MG63 (cell line): ENCODE measurements at places on chromosomes 7 and 10. TPM values are rescaled to one million over a fixed set of nuclear protein-coding genes. Genes with fewer than 3 reads are reported as not detected.

DNA sequence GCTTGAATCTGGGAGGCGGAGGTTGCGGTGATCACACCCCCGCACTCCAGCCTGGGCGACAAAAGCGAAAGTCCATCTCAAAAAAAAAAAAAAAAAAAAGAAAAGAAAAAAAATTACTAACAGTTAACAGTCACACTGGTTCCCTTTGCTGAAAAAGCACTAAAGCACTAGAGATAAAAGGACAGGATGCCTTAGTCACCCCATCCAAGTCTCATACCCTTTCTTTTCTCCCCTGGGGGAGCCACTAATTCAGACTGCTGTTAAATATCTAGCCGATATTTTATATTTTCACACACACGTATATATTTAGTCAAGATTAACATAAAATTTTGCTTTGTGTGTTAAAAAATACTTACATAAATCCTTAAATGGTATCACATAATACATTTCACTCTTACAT lies 25.2 kb downstream of the BAIAP2L1 start:
- no peak for DNase-seq

- no peak for DNase-seq
These were observed 311.0 kb downstream of the GPAM start for GRCh38 chr10:111872591-111872990.

DNA sequence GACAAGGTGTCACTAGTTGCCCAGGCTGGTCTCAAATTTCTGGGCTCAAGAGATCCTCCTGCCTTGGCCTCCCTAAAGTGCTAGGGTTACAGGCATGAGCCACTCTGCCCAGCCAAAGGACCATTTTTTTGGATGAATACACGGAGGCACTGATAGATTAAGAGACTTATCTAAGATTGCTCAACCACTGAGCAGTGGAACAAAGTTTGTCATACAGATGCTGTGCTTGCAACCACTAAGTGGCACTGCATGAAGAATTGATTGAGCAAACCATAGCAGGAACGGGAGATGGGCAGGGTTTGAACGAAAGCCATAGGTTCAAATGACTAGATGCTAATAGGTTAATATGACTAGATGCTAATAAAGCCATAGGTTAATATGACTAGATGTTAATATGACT lies 61.1 kb downstream of the EBLN1 start:
- DNase-seq: no peak

- DNase-seq: no peak
These were observed 58.2 kb upstream of the DGKB start for GRCh38 chr7:14960721-14961120.

GRCh38 chr7:142478479-142479220 lies 220.8 kb upstream of the PRSS58 start:
- DNase-seq: peak; percentile 15

DNA sequence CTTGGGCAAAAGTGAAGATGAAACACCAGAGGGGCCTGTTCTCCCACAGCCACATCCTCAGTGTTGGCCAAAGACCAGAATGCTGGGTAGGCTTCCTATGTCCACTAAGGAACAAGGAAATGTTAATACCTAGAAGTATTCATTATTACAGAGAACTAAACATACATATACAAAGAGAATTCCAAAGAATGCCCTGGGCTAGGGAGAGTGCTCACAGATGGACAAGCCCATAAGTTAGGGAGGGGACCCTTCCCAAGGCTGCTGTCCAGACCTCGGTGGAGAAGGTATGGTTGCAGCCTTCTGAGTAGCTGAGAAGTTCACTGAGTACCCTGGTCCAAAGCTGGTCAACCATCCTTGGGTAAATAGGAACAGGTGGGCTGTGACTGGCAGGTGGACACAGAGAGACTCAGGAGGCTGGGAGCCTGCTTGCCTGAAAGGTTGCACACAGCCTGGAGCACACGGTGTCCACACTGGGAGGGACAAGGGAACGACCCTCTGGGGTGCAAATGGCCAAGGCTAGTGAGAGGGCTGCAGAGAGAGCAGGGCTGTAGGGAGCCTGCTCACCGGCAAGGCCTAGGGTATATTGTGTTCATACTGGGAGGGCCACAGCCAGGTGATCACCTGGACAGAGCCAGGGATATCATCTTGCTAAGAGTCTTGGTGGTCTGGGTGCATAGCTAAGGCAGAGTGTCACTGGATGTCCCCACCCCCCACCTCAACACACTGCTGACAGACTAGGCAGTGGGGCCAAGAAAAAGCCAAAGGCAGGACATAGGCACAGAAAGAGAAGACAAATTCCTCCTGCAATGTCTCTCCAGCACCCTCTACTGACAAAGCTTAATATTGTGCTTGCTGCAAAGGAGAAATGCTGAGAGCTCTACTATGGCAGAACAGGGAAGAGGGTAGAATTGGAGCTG lies 40.3 kb downstream of the CPVL start:
- no peak for DNase-seq

DNA sequence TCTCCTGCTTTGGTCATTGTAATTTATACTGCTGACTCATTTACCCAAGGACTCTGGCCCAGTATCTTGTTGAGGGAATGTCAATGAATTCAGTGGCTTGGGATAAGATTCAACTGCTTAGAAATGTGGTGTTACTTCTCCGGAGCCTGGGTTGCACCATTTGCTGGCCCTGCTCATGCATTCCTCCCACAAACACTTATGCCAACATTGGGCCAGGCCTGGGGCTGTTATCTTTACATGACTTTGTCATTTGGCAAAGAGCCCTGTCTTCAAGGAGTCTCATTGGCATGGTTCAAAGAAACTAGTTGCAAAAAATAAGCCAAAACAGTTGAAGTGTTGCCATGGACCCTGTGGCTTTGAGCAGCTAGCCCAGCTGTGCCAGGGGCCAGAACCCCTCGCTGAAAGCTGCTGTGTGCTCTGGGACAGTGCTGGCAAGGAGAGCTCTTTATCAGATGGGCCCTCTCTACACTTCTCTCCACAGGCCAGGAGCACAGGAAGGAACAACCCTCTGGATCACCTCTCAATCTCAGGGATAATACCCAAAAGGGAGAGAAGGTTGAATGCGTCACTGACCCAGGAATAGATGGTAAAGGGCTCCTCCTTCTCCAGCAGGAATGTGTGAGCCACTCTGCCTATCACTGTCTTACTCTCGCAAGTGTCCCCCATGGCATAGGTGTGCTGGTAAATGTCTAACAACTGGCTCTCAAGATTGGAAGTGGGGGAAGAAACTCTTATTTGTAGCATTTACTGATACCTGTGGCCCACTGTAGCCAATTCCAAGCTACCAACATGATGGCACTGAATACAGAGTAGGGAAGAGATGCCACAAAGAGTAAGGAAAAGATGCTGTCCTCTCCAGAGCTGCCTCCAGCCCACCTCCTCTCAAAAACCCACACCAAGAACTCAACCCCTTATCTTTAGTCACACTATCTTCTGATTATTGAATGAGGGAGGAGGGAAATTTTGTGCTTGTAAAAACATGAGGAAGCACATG lies 23.5 kb upstream of the PDE1C start:
- DNase-seq: peak; percentile 97

DNA sequence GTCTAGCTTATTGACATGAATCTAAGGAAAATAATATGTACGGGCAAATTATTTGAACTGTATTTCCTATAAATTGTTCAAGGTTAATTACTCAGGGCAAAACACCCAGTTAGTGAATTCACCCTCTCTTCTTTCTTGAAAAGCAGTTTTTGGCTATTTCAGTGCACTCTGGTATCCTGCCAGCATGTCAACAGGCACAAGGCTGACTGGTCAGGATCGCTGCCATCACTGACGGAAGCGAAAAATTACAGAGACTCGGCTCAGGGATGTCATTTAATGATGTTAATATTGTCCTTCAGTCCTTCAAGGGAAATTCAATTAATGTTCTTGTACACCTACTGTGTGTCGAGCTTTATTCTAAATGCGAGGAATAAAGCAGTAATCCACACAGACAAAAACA lies 28.3 kb upstream of the OLAH start:
- DNase-seq: no peak

GRCh38 chr10:71299071-71299785 lies 19.8 kb upstream of the SLC29A3 start:
- no peak for DNase-seq

- DNase-seq: peak; percentile 80
These were observed 14.9 kb upstream of the CRCP start for GRCh38 chr7:66099551-66100407.

DNA sequence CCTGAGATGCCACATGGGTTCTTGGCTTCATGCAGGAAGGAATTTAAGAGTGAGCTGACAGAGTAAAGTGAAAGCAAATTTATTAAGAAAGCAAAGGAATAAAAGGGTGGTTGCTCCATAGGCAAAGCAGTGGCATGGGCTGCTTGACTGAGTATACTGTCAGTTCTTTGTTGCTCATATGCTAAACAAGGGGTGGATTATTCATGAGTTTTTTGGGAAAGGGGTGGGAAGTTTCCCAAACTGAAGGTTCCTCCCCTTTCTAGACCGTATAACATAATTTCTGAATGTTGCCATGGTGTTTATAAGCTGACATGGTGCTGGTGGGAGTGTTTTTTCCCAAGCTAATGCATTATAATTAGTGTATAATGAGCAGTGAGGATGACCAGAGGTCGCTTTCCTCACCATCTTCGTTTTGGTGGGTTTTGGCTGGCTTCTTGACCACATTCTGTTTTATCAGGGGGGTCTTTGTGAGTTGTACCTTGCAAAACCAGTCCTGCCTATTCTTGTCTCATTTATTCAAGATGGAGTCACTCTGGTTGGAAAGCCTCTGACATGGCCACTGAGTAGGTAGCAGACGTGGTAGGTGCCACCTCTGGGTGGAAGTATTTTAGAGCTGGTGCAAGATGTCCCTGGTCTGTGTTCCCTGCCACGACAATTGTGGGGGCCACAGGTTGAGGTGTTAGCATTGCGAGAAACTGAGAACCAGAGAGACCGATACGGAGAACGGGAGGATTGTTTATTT lies 107.5 kb upstream of the SDK1 start:
- DNase-seq: no peak

DNA sequence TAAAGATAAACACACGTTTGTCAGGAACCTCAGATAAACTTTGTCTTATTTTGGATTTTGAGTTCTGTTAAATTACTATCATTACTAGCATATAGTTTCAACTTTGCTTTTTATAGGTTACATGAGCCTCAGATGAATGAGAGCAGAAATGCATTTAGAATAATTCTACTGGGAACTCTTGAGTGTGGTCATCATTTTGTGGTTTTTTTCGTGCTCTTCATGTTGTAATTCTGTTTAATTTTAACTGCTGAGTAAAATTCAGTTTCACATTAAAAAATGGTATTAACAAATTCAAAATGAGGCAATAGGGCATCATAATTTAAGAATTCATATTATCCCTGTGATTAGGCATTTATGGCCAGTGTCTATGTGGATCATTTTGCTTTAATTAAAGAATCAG lies 72.9 kb downstream of the GNAI1 start:
- no peak for DNase-seq

- no peak for DNase-seq
These were observed 29.7 kb upstream of the SCIN start for GRCh38 chr7:12540850-12541249.

DNA sequence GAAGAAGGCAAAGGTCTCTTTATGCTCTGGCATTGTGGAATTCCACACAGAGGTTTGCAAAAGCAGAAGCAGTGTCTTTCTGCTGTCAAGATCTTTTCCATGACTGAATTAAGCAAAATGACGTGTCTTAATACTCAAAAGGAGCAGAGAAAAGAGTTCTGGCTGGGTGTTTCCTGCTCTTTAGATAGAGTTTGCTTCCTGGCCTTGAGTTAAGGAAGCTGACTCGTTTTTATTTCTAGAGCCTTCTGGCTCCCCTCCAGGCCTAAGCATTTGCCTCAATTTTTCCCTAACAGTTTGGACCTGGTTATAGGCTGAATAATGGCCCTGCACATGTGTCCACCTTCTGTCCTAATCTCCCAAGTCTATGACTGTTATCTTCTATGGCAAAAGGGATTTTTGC lies 21.6 kb downstream of the TAS2R41 start:
- DNase-seq: no peak

GRCh38 chr7:39745320-39745719 lies 121.9 kb downstream of the RALA start:
- DNase-seq: no peak

DNA sequence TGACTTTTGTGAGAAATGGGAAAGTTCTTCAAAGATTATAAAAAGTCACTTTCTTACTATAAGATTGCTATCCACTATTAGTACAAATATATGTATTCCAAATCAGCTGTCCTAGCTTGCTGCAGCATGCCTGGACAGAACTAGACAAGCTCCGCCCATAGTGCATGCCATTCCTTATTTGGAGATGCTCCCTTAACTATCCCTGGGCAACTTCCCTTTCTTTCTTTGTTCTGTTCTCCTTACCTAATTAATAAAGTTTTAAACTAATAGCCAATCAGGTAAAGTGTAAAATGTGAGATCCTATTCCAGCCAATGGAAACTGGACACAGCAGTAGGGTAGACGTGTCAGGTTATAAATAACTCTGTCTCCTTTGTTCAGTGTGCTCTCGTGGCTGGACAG lies 281.9 kb downstream of the CAMK1D start:
- peak; percentile 15 for DNase-seq

DNA sequence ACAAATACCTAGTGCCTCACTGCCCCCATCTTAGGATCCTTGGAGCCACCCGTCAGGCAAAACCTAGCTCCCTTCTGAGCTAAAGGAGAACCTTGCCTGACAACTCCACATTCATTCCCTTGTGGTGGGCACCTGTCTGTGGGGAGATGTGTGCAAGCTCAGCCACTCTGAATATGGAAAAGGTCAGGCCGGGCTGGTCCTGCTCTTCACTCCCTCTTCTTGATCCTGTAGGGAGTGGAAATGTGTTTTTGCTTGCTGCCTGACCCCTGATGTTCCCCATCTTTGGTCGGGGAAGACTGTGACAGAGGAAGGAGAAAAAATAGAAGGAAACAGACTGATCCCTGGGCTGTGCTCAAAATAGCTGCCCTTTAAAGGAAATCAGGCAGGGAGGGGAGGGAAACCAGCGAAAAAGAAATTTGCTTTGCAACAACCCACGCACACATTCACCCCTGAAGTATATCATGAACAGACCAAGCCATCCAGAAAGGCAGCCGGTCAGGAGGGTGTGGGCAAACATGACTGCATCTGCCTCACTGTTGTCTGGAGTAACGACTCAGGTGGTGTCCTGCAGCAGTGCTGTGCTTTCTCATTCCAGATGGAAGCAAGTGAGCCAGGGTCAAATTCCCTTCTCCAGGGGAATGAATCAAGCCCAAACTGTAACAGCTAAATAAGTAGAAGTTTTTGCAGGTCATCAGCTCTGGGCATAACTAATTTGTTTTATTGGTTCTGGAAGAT lies 74.0 kb downstream of the SCRN1 start:
- no peak for DNase-seq

Gene ZPBP
- not detected in 2 replicates for total RNA-seq

Gene CTAGE8
- 0.57 TPM in 1 of 2 replicates, not detected in the other for total RNA-seq

Gene PPP1R3C
- total RNA-seq: 12.7 and 16.0 TPM in 2 replicates

Gene AKR1D1
- total RNA-seq: not detected in 2 replicates

Gene IRF5
- total RNA-seq: 0.89 and 2.4 TPM in 2 replicates
